ENCODE measurements at places on chromosomes 1 and 21. TPM values are rescaled to one million over a fixed set of nuclear protein-coding genes. Genes with fewer than 3 reads are reported as not detected.

DNA sequence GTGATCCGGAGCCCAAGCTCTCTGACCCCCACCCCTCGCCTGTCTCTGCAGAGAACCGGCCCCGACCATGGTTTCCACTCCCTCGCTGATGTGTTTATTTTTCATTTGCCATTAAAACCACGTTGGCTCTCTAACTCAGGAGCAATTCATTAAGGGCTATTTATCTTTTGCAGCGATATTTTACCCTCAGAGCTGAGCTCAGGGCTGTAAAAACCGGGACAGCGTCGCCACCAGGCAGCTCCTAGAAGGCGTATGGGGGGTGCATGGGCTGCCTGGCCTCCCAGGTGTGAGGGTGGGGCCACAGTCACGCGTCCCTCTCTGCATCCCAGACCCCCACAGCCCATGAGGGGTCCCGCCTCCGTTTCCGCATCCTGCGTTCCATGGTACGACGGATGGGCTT, 71.4 kb downstream of the PRDM16 start:
- DNase-seq = no peak

DNA sequence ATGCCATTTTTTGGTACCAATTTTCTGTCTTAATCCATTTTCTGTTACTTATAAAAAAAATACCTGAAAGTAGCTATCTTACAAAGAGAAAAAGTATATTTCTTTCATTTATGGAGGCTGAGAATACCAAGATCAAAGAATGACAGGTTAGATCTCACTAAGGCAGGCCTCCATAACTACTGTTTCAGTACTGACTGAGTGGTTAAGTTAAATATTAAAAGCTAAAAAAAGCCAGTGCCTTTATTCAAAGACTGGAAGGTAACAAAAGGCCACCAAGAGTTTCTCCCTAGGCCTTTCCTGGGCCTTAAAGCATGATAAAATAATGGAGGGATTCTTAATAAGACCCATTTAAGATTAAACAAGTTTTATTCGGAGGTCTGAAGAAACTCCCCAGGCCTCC, 687.7 kb upstream of the ADGRL4 start:
- no peak for DNase-seq

DNA sequence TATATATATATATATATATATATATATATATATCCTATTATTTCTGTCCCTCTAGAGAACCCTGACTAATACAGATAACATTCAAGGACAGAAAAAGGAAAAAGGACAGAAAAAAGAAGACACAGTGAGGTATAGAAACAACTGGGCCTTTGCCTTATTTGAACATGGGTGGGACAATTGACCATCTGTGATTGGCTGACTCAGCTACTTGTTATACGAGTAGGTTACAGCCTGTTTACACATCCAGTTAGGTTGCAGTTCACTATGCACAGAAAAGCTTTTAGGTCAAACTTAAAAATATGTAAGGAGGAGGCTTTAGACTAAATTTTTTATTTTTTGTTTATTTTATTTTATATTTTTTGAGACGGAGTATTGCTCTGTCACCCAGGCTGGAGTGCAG, 39.8 kb upstream of the RGS8 start:
- no peak for DNase-seq

OTUD3 gene
- total RNA-seq = 6.6 TPM

DIPK1A gene
- total RNA-seq = 6.5 TPM

SETDB1 gene
- 48.8 TPM for total RNA-seq

Measured in activated CD4-positive, alpha-beta T cell treated with anti-CD3 and anti-CD28 coated beads for 36 hours (primary cell).